ENCODE measurements at places on chromosomes 7 and 10. TPM values are rescaled to one million over a fixed set of nuclear protein-coding genes. Genes with fewer than 3 reads are reported as not detected.

EIF5AL1 gene
- 0.12 TPM for total RNA-seq

DNA sequence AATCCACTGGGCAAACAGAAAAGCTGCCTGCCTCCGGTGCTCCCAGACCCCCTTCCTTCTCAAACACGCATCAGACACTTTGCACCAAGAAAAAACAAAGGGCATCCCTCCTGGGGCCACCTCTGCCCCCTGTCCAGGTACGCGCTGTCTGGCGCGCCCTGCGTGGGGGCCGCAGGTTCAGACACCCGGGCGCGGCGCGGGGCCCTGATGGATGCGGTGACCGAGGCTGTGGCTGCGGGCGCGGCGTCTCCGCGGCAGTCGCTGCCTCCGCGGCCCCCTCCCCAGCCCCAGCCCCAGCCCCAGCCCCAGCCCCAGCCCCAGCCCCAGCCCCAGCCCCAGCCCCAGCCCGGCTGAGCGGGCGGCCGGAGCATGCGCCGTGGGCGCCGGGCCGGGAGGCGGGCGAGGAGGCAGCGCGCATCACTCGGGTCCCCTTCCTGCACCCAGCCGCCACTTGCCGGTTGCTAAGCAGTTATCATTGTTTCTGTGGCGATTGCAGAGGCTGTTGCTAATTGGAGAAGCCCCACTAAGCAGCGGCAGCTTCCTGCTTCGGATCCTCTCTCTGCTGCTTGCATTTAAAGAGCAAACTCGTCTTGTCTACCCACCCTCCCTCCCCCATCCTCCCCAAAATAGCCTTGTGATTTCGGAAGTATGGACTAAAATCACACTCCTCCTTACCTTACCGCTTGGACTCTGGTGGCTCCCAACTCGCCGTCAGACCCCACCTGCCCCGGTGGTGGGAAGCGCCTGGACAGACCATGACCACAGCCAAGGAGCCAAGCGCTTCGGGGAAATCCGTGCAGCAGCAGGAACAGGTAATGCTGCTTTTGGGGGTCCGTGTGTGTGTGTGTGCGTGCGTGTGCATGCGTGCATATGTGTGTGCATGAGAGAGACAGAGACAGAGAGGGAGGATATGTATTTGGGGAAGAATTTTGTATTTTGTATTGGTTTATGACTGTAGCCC lies 252.8 kb downstream of the DPP6 start:
- H3K36me3 ChIP-seq: no peaks in the 10 kb centered on the region
- DNase-seq: peak; percentile 34
- peak overlapping the region; percentile 77 for H3K4me3 ChIP-seq
- H3K4me1 ChIP-seq: peaks cover 35% of the 10 kb centered on the region
- peak overlapping the region; percentile 88 for H3K27ac ChIP-seq

- no peak overlapping the region for H3K4me3 ChIP-seq
- no peaks in the 10 kb centered on the region for H3K4me1 ChIP-seq
- H3K27ac ChIP-seq: no peak overlapping the region
- no peak for DNase-seq
- H3K27me3 ChIP-seq: no peaks in the 10 kb centered on the region
Observed at GRCh38 chr7:16264036-16264819, 157.1 kb downstream of the CRPPA start.

DNA sequence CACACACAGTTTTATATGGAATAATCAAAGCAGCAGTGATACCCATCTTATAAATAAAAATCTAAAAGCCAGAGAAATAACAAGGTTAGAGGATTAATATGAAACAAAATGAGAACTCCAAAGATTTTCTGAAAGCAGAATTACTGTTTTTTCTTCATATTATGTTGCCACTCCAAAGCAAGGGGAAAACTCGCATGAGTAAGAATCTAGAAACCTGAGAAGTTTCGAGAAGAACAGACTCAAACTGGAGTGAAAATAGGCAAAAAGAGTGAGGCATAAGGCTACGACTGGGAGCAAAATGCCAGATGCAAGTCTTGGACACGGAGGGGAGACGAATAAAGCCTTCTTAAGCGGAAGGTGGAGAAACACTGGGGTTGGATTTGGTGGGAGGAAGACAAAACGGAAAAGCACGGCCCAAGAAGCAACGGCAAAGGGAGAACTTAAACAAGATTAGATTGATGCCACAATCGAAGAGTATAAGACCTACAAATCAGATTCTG lies 923 bp downstream of the TNPO3 start:
- H3K4me3 ChIP-seq: peak overlapping the region; percentile 97
- H3K27ac ChIP-seq: peak overlapping the region; percentile 100
- DNase-seq: no peak
- no peaks in the 10 kb centered on the region for H3K27me3 ChIP-seq

- H3K4me3 ChIP-seq: no peak overlapping the region
- peaks cover 1% of the 10 kb centered on the region for H3K4me1 ChIP-seq
- H3K27ac ChIP-seq: no peak overlapping the region
- peaks cover 5% of the 10 kb centered on the region for H3K27me3 ChIP-seq
- peaks cover 17% of the 10 kb centered on the region for H3K36me3 ChIP-seq
Observed at GRCh38 chr10:132372516-132373095, 24.4 kb upstream of the PWWP2B start.

DNA sequence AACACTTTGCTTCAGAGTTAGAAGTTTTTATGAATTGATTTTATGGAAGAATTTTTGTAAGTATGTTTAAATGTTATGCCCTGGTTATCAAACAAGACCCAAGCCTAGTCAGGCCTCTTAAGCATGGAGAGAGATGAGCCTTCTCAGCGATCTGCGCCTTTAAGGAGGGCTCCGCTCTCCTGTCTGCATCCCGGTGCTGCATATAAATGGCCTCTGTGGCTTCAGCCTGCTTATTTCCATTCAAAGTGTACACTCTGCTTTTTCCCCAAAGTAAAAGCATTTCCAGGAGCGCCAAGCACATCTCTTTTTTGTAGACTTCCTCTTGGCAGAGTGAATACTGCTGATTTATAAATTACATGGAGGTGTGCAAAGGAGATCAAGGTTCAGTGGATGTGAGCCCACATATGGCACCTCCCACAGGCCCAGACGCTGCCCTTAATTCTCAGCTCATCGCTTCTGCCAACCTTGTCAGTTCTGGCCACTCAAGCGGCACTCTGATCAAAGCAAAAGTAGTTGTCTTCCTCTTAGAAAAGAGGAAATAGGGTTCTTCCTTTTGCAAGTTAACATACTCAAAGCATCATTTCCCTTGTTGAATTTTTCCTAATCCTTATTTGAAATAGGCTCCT lies 70.0 kb upstream of the SFMBT2 start:
- no peak for DNase-seq
- peaks cover 18% of the 10 kb centered on the region for H3K27me3 ChIP-seq
- no peak overlapping the region for H3K27ac ChIP-seq
- H3K36me3 ChIP-seq: no peaks in the 10 kb centered on the region
- H3K4me3 ChIP-seq: no peak overlapping the region

DNA sequence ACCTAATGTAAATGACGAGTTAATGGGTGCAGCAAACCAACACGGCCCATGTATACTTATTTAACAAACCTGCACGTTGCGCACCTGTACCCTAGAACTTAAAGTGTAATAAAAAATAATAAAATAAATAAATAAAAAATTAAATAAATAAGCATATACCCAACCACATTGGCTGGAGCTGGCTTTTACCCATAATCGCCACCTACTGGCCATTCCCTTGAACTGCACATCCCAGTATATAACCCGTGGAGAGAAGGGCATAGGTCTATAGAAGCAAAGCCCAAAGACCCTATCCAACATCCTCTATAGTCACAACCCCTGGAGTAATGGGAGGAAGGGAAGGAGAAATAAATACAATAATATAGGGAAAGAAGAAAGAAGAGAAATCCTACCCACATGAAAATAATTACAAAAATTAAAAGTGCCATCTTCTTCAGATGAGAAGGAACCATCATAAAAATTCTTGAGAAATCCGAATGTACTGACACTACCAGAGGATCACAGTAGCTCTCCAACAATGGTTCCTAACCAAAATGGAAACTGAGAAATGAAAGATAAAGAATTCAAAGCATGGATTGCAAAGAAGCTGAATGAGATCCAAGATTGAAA lies 65.6 kb downstream of the TWIST1 start:
- H3K4me3 ChIP-seq: no peak overlapping the region
- H3K27ac ChIP-seq: no peak overlapping the region
- H3K27me3 ChIP-seq: no peaks in the 10 kb centered on the region

- H3K36me3 ChIP-seq: no peaks in the 10 kb centered on the region
- no peak overlapping the region for H3K27ac ChIP-seq
- DNase-seq: no peak
- no peak overlapping the region for H3K4me3 ChIP-seq
Observed at GRCh38 chr10:35136263-35136815, 9.7 kb downstream of the CREM start.

- no peaks in the 10 kb centered on the region for H3K27me3 ChIP-seq
- peaks cover 8% of the 10 kb centered on the region for H3K36me3 ChIP-seq
- H3K27ac ChIP-seq: no peak overlapping the region
- no peak overlapping the region for H3K4me3 ChIP-seq
- H3K4me1 ChIP-seq: no peaks in the 10 kb centered on the region
Observed at GRCh38 chr7:44384586-44385433, 59.4 kb upstream of the CAMK2B start.

GRCh38 chr10:12279281-12279680 lies 70.1 kb upstream of the CAMK1D start:
- DNase-seq: no peak
- no peak overlapping the region for H3K4me3 ChIP-seq
- no peaks in the 10 kb centered on the region for H3K4me1 ChIP-seq

GRCh38 chr10:121293110-121293509 lies 305.1 kb downstream of the FGFR2 start:
- H3K27ac ChIP-seq: no peak overlapping the region
- no peak for DNase-seq

GRCh38 chr7:95971716-95972115 lies 199.4 kb downstream of the DYNC1I1 start:
- peaks cover 11% of the 10 kb centered on the region for H3K4me1 ChIP-seq
- H3K27me3 ChIP-seq: peaks cover 14% of the 10 kb centered on the region
- H3K36me3 ChIP-seq: no peaks in the 10 kb centered on the region
- no peak for DNase-seq
- H3K4me3 ChIP-seq: no peak overlapping the region

GRCh38 chr7:30091491-30091912 lies 43.3 kb upstream of the MTURN start:
- H3K4me1 ChIP-seq: no peaks in the 10 kb centered on the region
- H3K27ac ChIP-seq: no peak overlapping the region
- peaks cover 33% of the 10 kb centered on the region for H3K36me3 ChIP-seq
- DNase-seq: no peak

ACSM6 gene
- not detected for total RNA-seq

IKZF1 gene
- total RNA-seq: 0.36 TPM

RTKN2 gene
- 13.2 TPM for total RNA-seq

GRCh38 chr10:86139066-86139657 lies 227.4 kb downstream of the GRID1 start:
- no peaks in the 10 kb centered on the region for H3K4me1 ChIP-seq
- DNase-seq: no peak
- no peaks in the 10 kb centered on the region for H3K36me3 ChIP-seq

AOAH gene
- 1.00 TPM for total RNA-seq

DNA sequence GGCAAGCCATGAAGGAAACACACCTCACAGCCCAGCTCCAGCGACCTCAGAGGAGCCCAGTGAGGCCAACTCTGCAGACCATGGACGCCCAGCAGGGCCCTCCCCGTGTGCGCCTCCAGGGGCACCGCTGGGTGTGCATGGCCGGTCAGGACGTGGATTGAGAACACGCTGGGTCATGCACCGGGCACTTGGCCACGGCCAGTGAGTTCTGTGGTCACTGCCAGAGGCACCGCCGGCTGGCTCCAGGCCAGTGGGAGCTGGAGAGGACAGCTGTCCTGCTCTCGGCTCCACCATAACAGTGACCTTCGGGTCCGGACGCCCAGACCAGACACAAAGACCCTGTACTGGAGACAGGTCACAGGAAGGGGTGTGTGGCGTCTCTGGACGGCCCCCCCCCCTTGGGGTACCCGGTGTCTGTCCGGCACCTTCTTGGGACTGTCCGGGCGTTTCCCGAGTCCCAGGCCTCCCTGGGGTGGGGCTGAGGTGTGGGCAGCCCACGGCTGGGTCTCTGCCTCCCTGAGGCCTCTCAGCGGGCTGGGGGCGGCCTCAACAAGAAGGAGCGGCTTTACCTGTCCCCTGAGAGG lies 50.4 kb upstream of the NKX6-2 start:
- H3K27me3 ChIP-seq: peaks cover 30% of the 10 kb centered on the region
- no peaks in the 10 kb centered on the region for H3K36me3 ChIP-seq
- peak; percentile 10 for DNase-seq
- no peak overlapping the region for H3K27ac ChIP-seq
- peaks cover 10% of the 10 kb centered on the region for H3K4me1 ChIP-seq

DNA sequence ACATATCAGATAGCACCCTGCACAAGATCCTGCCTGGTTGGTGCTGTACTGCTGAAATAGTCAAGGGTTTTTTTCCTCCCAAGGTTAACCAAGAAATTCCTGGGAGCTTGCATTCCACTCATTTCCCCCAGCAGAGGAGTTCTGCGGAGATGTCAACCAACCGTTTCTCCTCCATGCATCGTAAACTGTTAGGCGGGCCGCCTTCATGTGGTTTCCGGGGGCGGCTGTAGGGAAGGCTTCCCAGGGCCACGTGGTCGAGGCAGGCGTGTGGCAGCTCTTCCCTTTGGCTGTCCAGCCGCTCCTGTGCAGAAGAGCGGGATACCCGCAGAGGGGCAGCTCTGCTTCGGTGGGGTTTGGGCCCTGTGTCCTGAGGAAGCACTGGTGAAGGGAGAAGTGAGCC lies 113.7 kb downstream of the RGS10 start:
- H3K4me1 ChIP-seq: no peaks in the 10 kb centered on the region
- no peak overlapping the region for H3K4me3 ChIP-seq
- no peaks in the 10 kb centered on the region for H3K27me3 ChIP-seq
- peaks cover 15% of the 10 kb centered on the region for H3K36me3 ChIP-seq
- no peak for DNase-seq
